ENCODE measurements at places on chromosomes 4 and X.

GRCh38 chr4:79358438-79358837, 32.6 kb upstream of the NAA11 start:
- no peak for DNase-seq

DNA sequence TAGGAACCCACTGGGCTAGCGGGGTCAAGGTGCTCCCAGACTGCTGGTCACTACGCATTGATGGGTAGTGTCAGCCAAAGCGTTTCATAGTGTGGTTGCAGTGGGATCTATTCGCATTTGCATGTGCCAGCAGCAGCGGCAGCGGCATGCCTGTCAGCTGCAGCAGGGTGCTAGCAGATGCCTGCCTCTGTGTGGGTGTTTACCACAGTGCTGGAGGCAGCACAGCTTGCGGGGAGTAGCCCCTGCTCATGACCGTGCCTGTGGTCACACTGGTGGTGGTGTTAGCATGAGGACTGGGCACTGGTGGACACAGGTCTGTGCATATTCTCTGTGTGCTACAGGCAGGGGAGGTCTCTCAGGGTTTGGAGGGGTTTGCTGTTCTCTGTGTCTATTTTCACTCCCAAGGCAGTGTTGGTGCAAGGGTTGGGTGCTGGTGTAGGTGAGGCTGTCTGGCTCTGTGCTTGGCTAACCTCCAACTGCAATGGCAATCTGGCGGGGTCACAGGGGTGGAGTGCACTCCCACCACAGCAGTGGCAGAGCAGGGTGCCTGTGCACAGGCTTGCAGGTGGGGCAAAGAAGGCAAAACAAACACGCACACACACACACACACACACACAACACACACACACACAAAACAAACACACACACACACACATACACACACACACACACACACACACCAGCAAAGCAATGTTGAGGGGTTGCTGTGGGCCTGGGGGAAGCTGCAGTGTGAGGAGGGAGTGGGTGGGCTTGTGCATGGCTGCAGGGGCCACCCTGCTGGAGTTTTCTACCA, 184.4 kb downstream of the GLUD2 start:
- DNase-seq: no peak

- DNase-seq: no peak
Observed at GRCh38 chr4:6303943-6304342, 34.3 kb downstream of the WFS1 start.

- DNase-seq: no peak
Observed at GRCh38 chrX:65194547-65194946, 218.3 kb upstream of the ZC4H2 start.

DNA sequence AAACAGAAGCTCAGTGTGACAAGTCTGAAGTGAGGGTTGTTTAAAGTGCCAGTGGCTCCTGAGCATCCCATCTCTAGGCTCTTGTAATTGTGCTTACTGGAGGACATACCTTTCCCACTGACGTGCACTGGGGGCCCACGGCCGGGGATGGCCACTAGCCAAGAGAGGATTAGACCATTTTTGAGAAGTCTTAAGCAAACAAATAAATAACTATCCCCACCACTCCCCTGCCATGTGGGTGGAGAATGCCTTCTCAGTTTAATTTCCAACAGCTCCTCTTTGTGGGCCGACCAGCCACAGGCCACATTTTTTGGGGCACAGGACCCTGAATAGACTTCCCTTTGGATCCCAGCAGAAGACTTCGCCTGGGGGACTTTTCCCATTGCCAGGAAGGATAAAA, 125.0 kb upstream of the MSX1 start:
- no peak for DNase-seq

- no peak for DNase-seq
Observed at GRCh38 chr4:134533068-134533467, 331.5 kb upstream of the PABPC4L start.

DNA sequence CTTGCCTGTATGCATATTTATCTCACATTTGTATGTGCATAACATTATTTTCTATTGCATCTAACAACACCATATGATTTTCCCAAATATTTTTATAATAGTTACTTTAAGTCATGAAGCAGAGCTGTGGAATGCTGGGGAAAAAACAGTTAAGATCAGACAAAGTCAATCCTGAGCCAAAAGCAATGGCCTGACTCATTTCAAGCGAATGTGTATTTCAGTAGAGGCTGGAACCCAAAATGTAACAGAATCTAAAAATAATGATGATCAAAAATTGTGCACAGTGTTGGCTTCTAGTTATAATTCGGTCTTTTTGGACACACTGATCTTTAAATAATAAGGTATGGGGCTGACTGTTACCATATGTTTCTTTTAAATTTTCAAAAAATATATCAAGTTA, 516.2 kb upstream of the ADGRL3 start:
- no peak for DNase-seq

- DNase-seq: no peak
Observed at GRCh38 chr4:185263419-185263818, 54.0 kb downstream of the SNX25 start.

DNA sequence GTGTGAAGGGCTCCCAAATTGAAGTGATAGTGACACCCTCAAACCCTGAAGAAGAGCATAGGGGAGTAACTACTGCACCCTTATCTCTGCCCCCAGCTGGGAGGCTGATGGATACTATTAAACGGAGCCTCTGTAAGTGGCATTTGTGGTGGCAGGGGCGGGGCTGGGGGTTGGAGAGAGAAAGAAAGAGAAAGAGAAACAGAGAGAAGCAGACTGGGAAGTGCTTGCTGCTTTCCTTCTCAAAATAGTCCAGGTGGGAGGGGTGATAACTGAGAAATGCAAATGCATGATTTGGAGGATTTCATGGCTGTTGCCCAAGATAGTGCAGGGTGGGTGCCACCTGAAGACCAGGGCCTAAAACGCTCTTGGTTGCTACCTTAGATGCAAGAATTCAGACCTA, 253.5 kb upstream of the GATB start:
- DNase-seq: no peak

GRCh38 chrX:70359458-70359857, 63.7 kb upstream of the GDPD2 start:
- DNase-seq: no peak

DNA sequence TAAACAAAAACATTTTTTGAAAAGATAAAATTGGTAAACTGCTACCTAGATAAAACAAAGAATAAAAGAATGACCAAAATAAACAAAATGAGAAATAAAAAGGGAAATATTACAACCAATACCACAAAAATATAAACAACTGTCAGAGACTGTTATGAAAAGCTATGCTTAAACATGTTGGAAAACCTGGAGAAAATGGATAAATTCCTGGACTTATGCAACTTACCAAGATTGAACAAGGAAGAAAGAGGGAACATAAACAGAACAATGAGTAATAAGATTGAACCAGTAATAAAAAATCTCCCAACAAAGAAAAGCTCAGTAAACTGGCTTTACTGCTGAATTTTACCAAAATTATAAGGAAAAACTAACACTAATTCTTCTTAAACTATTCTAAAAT, 518.7 kb downstream of the GRXCR1 start:
- DNase-seq: no peak

- DNase-seq: no peak
Observed at GRCh38 chr4:93127489-93127888, 701.1 kb upstream of the ATOH1 start.

GRCh38 chr4:100581337-100581736, 63.5 kb upstream of the EMCN start:
- no peak for DNase-seq

DNA sequence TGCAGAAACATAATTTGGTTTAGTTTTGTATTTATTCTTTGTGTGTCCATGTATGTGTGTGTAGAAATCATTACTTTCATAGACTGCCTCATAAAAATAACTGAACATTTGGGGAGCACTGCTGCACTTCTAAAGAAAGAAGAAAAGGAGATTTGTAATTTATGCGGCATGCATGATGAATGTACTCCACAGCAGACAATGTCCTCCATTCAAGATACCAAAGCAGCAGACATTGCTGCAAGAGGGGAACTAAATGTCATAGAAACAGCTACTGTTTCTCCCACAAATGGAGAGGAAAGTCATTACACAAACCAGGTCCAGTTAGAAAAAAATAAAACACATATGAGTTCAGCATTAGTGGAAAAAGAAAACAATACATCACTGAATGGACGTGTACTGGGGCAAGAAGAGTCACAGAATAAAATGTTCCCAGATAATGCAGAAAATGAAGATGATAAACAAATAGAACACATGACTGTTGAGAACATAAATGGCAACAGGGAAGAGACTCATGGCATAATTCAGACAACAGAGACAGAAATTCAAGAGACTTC, 2.6 kb downstream of the DTHD1 start:
- DNase-seq: no peak

DNA sequence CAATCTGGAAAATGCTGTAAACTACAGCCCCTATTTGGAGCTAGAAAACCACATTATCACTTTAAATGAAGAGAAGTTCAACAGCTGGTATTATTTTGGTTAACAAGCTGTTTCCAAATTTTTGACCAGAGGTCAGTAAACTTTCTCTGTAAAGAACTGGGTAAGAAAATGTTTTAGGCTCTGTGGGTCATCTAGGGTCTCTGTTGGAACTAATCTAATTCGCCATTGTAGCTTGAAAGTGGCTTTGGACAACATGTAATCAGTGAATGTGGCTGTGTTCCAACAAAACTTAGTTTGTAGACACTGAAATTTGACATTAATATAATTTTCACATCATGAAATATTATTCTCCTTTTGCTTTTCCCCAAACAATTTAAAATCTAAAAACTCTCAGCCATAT, 25.8 kb upstream of the RNF150 start:
- no peak for DNase-seq

DNA sequence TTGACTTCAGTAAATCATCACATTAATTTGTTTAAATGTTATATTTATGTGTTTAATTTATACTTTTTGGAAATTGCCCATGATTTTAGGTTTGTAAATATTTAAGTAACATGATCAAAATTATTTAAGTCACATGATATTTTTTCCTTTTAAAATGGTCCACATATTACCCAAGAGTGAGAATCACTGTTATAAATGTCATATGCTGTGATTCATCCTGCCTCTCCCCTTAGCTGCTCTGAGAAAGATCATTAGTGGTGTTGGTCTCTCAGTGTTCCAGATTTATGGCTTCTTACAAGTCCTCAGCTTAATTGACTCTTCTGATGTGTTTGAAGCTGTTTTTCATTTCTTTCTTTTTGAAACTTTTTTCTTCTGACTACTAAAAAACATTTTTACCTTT, 70.1 kb downstream of the SPANXN4 start:
- DNase-seq: no peak

GRCh38 chrX:153214934-153215333, 35.9 kb downstream of the MAGEA1 start:
- DNase-seq: no peak

DNA sequence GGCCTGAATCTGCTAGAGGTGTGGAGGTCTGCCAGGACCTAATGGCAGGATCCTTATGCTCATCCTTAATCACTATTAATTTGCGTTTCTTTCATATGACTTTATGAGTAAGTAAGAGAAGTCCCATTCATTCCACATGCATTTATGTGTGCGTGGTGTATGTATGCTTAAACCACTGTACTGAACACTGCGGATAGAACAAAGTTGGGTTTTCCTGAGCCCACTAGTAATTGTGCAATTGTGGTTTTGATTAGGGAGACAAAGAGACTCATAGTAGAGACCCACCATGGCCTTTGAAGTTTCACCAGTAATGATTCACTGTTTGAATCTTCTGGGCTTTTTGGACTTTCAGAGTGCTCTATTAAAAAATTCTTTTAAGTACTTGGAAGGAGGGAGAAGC, 498.5 kb upstream of the DIPK2B start:
- DNase-seq: no peak

- no peak for DNase-seq
Observed at GRCh38 chr4:156665780-156666366, 305.7 kb downstream of the PDGFC start.

GRCh38 chr4:103011378-103012025, 8.0 kb downstream of the SLC9B1 start:
- DNase-seq: no peak

DNA sequence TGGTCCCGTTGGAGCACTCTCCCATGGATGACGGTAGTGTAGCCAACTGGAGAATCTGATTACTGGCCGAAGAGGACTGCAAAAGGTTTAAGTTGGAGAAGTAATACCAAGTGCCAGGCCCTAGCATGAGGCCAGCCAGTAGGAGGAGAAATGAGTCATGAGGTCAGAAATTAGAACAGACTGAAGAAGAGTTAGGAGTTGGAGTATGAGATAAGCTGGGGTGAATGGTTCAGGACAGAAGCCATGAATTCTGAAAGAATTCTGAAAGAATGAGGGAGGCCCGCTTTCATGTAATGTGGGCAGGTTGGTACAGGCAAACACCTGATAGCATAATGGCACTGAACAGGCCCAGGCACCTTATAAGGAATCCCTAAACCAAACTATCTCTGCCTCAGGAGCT, 18.4 kb upstream of the STK26 start:
- no peak for DNase-seq

- DNase-seq: no peak
Observed at GRCh38 chr4:10161840-10162239, 45.2 kb upstream of the WDR1 start.

- DNase-seq: no peak
Observed at GRCh38 chr4:139603576-139604410, 47.8 kb upstream of the SETD7 start.

- no peak for DNase-seq
Observed at GRCh38 chrX:143336261-143336660, 181.0 kb downstream of the SPANXN3 start.

DNA sequence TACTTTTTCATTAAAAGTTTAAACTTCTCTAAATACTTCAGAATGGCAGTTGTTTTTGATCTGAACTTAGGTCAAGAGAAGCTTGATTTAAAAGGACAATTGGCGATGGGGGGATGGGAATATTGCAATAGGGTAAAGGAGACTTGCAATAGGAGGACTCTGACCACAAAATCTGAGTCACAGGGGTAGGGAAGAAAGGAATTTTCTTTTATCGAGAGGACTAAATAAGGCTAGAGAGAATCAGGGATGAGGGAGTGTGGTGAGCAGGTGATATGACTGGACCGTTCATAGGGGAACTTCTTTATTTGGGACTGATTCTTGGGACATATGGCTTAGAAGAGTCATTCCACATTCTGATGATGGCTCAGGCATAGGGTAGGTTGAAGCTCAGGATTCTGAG, 1260.2 kb downstream of the ADGRL3 start:
- no peak for DNase-seq

DNA sequence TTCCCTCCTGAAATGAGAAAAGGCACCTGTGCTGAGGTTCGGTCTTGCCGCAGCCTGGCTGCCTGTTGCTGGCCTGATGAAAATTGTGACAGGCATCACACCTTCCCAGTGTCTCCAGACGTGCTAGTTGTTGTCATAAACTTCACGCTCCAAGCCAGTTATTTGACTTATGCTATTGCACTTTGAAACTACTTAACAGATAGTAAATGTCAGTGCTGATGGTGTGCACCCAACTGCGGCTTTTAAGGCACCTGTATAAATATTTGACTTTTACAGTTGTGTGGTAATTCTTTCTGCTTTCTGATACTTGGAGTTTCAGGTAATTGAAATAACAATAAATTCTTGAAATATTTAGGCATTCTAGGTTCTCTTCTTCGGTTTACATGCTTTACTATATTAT, 1.8 kb downstream of the WWC2 start:
- no peak for DNase-seq

DNA sequence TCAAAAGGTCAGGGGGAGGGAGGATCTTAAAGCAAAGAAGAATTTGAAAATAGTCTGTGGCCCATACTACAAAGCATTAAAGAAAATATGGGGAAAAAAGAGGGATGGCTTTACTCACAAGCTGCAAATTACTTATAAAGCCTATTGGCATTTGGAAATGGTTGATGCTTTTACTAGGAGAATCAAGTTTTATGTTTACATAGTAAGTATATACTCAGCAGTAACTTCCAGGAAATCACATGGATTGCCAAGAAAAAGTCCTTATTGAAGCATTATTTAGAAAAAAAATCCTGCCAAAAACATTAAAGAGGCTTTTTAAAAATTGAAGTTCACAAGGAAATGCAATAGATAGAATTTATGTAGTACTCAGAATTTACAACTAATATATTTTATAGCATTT, 8.4 kb upstream of the SH3RF1 start:
- DNase-seq: no peak

Measured in stimulated activated effector memory CD8-positive, alpha-beta T cell treated with anti-CD3 and anti-CD28 coated beads, Interleukin-12 subunit alpha, Interleukin-12 subunit beta, amount 100 ng/mL, for 72 hours (primary cell).